ENCODE measurements at places on chromosomes 6 and 20.

- no peak for DNase-seq
Measured at GRCh38 chr20:44496976-44497375, 21.3 kb downstream of the TTPAL start.

DNA sequence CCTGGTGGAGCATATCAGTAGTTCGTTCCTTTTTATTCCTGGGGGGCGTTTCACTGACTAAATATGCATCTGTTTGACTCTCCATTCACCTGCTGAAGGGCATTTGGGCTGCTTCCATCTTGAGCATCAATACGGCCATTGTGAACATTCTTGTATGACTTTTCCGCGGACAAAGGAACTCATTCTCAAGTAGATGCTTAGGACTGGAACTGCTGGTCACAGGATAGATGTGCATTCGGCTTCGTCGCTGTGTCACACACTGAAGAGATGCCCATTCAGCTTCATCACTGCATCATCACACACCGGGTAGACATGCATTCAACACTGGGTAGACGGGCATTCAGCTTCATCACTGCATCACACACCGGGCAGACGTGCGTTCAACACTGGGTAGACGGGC is 95.3 kb downstream of the TAF4 start:
- no peak for DNase-seq

GRCh38 chr20:44407402-44408184 is 52.1 kb downstream of the HNF4A start:
- DNase-seq = no peak

- peak; percentile 93 for DNase-seq
Measured at GRCh38 chr20:57398231-57398821, 7.1 kb downstream of the RBM38 start.
